Kidney (tissue), 22 donors: ENCODE measurements at places on chromosomes 6 and 20.

DNA sequence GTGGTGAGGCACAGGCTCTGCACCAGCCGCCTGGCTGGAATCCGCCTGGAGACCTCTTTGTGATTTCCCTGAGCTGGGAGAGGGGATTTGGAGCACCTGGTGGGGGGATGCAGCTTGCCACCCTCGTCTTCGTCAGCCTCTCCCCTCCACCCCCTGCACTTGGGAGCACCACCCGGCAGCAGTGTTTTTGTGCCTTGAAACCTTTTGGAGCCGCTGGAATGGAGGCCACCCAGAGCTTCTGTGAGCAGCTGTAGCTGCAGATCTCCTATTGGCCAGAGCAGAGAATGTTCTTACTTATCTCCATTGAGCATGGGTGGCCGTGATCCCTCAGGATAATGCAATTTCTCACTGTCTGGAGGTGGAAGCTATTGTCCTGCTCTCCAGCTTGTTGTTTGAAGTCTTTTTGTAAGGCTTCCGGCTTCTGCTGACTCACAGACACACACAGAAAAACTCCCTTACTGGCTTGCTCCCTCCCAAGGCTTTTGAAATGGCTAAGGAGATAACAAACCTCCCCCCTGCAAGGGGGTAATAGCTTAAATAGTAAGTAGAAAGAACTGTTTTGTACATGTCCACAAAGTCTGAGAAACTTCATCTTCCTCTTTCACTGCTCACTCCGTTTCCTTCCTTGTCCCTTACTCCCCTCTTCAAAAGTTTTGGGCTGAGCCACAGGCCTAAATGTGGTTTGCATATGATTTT, 271.2 kb downstream of the PRL start:
- DNase-seq, result peak; percentile 71

- DNase-seq, result no peak
These were observed 113.1 kb downstream of the FOXA2 start for GRCh38 chr20:22471156-22471836.

DNA sequence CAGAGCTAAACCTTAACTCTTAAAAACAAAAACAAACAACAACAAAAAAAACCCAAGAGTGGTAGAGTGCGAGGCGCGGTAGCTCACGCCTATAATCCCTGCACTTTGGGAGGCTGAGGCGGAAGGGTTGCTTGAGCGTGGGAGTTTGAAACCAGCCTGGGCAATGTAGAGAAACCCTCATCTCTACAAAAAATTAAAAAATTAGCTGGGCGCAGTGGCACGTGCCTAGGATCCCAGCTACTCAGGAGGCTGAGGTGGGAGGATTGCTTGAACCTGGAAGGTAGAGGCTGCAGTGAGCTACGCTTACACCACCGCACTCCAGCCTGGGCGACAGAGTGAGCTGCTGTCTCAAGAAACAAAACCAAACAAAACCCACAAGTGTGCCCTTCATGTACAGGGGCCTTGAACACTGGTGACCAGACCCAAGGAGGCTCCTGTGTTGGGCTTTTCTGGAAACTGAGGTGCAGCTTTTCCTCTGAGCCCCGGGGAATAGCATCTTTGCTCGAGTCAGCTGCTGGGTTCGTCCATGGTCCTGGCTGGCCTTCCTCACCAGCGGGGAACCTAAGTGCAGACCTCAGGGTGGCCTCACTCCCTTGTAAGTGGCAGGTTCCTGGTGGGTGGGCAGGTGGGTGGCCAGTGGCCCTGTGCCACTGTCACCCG, 39.9 kb downstream of the PYGB start:
- DNase-seq, result no peak

DNA sequence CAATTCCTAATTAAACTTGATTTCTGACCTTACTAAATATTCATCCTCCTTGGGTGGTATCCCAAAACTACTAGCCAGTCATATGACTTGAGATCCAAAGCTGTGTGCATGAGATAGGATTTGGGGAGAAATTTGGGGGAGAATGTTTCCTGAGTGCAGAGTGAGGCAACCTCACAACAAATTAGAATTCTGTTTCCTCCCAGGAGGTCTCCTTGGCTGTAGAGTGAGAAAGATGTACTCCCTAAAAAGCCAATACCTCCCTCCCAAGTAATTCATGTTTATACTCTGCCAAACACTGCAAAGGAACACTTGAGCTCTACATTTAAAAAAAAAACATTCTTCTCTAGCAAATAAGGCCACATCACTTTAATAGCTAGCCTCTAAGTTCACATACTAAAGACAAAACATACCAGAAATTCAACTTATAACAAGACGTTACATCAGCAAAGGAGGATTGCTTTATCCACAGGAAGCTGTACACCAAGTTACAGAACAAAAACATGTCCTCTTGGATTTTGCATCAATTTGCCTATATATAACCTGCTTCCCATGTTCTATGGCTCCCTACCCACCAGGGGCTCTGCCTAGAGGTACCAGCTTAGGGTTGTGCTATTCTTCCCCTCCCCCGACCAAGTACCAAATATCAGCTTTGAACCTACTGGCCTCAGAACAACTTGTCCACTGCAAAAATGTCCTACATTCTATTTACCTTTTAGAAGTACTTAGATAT, 15.4 kb upstream of the TMEM30A start:
- DNase-seq, result no peak

DNA sequence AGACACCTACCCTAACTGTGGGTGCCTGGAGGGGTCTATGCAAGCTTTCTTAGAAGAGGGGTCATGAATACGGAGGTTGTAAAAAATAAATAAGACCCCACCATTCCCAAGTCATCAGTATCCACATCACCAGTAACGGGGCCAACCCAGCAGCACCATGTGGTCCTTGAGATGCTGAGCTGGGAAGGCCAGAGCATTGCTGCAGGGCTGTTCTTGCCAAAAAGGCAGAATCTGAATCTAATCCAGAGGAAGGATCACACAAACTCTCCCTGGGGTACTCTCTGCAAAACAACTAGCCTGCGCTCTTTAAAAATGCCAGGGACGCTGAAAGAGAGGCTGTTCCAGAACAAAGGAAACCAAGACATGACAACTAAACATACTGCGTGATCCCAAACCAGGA, 43.2 kb downstream of the SSR1 start:
- DNase-seq, result no peak

GRCh38 chr6:31497531-31498476, at the start of gene MICB:
Gene MICB, plus strand, starts transcription at chr6:31498145. Its CDS starts 49 bp downstream, at chr6:31498194.
- peak; percentile 83 for DNase-seq

GRCh38 chr20:21510414-21511384, 3.2 kb downstream of the NKX2-2 start:
- DNase-seq, result no peak

DNA sequence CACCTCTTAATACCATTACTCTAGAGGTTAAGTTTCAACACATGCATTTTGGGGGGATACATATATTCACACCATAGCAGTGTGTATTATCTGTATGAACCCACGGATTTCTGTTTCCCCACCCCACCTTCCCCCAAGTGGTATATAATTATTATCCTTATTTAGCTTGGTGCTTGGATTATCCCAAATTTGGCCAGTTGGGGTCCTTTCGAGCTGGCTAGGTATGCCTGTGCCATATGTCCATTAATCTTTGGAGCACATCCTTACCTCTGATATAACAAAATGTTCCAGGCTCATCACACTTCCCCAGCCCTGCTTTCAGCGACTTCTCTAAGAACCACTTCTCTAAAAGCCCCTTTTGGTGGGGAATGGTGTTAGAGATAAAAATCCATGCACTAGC, 118.7 kb upstream of the MLIP start:
- DNase-seq, result no peak

DNA sequence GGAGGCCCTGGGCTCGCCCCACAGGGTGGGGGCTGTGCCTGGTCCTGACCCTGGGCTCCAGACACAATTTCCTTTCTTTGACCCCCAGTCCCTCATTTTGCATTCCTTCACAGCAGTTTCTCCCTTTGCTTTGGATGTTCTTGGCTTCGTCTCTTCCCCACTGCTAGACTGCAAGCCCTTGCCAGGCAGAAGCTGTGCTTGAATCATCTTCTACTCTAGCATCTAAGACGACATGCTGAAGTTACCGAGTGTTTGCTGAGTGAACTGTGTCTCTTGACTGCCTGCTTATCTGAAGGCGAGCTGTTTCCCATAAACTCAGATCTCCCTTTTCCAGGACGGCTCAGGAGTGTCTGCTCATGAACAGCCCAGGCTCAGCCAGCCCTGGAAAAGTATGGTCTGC, 14.3 kb upstream of the SYNDIG1 start:
- DNase-seq, result no peak

DNA sequence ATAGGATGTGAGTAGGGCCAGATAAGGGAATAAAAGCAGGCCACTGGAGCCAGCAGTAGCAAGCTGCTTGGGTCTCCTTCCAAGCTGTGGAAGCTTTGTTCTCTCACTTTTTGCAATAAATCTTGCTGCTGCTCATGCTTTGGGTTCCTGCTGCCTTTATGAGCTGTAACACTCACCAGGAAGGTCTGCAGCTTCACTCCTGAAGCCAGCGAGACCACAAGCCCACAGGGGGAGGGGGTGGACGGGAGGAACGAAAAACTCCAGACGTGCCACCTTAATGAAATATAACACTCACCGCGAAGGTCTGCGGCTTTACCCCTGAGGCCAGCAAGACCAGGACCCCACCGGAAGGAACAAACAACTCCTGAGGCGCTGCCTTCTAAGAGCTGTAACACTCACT, 1324.4 kb upstream of the EYS start:
- peak; percentile 1 for DNase-seq

- DNase-seq, result no peak
These were observed 226.9 kb downstream of the BCKDHB start for GRCh38 chr6:80333342-80333741.

DNA sequence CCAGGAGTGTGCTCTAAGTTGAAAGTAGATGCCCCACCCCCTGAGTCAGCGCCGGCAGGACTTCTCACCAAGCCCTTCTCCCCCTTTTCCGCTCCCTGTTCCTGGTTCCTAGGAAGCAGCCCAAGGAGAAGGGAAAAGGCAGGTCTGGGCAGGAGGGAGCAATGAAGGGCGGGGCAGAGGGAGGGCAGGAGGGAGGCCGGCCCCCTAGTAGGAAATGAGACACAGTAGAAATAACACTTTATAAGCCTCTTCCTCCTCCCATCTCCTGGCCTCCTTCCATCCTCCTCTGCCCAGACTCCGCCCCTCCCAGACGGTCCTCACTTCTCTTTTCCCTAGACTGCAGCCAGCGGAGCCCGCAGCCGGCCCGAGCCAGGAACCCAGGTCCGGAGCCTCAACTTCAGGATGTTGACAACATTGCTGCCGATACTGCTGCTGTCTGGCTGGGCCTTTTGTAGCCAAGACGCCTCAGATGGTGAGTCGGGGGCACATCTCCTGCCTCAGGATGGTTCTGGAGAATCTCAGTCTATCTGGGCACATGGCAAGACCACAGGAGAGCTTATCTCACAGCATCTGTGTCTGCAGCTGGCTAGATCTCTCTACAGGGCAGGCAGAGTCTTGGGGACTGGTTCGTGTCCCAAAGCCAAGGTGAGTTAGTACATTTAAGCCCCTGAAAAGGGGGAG, at the start of gene PROCR:
Gene PROCR, plus strand, starts transcription at position 320 of the 681 bp plus-strand sequence. Its CDS starts 83 bp downstream, at position 403.
- DNase-seq, result peak; percentile 60

GRCh38 chr6:25981568-25982263, 19.1 kb downstream of the TRIM38 start:
- no peak for DNase-seq

DNA sequence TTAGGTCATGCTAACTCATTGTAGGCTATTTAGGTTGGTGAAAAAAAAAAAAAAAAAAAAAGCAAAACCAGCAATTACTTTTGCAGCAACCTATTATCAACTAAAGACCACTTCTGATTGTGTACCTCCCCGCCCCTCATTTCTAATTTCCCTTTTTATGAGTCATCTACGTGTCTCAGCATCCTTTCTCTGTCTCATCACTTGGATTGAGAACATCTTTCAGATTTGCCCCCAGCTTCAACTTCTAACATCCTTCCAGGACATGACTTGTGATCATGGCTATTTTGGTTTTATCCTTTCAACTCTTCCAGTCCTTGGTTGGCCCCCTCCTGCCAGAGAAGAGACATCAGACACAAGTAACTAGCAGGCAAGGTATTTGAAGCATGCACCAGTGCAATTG, 156.7 kb upstream of the CCN2 start:
- no peak for DNase-seq

GRCh38 chr6:109257494-109257893, 124.8 kb downstream of the CD164 start:
- DNase-seq, result no peak

- DNase-seq, result no peak
These were observed 15.6 kb upstream of the ISM1 start for GRCh38 chr20:13205425-13205824.

DNA sequence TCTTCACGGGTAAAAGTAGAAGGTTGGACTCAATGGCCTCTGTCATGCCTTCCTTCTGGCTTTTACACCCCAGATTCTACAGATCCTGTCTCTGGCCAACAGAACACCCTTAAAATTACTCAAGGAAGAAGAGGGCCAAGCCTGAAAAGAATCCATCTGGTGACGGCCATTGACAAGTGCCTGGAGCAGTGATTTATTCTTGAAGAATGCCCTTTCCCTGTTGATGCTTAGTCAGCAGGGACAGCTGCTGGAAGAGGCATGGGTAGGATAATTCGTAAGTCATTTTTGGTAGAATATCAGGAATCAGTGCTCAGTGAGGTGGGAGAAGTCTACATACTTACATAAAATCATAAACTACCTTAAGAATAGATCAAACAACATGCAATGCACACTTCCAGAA, 397.9 kb downstream of the SAMD5 start:
- DNase-seq, result no peak

GRCh38 chr6:133637874-133638273, 251.0 kb upstream of the TCF21 start:
- no peak for DNase-seq

GRCh38 chr6:89749918-89750317, 69.7 kb downstream of the MDN1 start:
- DNase-seq, result no peak

- no peak for DNase-seq
These were observed 129.0 kb downstream of the SOX4 start for GRCh38 chr6:21722510-21722909.

DNA sequence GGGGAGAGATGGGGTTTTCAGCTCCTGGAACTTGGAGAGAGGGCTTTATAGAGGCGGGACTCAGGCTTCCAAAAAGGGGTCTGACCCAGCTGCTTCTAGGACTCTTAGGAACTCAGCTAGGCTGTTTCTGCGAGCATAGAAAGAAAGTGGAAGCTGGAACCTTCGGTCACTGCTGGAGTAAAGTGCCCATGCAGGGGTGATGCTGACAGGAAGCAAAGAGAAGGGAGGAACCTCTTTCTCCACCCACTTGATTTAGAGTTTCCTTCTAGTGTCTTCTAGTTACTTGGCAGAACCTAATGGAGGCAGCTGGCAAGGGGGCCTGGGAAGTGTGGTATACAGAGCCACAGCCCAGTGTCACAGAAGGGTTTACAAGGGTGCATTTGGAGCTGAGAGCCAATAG, 283.6 kb downstream of the QKI start:
- no peak for DNase-seq

DNA sequence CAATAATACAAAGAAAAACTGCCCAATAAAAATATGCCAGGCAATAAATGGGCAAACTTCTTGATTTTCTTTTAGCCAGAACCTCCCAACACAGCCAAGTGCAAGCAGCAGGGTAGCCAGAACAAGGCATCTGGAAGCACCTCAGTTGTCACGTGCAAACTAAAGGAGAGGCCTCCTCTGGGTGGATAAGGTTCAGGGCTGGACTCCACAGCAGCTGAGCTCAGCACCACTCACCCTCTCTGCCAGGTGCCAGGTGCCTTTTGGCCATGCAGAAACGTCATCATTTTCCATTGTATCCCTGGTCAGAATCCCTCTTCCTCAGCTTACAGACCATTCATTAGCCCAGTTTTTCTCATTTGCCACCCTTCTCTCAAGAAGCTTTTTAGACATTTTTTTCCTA, 52.7 kb downstream of the SOD2 start:
- DNase-seq, result no peak

- no peak for DNase-seq
These were observed 1.5 kb downstream of the RALY start for GRCh38 chr20:33995053-33995831.

GRCh38 chr20:47927944-47928343, 142.7 kb upstream of the SULF2 start:
- DNase-seq, result peak; percentile 60
